Fibroblast of mammary gland (primary cell): ENCODE measurements at places on chromosomes 1 and 21.

GRCh38 chr1:64155278-64155677, 48.1 kb upstream of the UBE2U start:
- no peak for DNase-seq

GRCh38 chr1:160830321-160831153, 32.1 kb downstream of the CD244 start:
- peak; percentile 12 for DNase-seq

GRCh38 chr21:34143685-34144182, 70.4 kb downstream of the MRPS6 start:
- DNase-seq = no peak

DNA sequence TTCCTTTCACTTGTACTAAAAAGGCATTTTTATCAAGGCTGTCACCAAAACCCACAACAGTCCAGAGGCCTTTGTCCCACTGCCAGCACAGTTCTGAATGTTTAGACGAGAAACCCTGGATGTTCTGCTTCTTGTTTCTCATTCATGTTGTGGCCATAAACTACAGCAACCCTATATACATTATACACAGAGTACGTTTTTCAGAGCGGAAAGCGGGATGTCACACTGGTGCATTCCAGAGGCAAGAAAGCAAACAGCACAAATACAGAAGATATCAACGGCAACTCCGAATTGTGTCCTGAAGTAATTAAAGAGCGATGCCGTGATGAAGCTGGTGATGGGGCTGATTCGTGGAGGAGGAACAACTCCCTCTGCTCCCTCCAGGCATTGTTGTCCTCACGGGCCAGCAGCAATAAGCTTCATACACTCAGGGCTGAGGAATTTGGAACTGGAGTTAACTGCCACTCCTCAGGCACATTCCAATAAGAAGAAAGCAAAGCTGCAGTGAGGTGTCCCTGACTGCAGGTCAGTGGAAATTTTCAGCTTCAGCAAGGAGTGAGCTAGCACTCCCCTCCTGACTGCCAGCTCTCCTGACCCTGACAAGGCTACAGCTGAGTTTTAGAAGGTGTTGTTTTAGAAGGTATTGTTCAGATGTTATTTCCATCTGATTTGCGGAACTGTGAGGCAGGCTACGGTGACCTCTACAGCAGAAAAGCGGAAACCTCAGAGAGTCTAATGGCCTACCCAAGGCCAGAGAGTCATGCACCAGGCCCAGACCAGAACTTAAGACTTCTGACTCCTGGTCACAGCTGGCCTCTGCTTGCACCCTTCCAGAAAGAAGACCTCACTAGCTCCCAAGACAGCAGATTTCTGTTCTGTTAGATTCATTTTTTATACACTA, 149.0 kb downstream of the TGFBR3 start:
- DNase-seq = peak; percentile 73

DNA sequence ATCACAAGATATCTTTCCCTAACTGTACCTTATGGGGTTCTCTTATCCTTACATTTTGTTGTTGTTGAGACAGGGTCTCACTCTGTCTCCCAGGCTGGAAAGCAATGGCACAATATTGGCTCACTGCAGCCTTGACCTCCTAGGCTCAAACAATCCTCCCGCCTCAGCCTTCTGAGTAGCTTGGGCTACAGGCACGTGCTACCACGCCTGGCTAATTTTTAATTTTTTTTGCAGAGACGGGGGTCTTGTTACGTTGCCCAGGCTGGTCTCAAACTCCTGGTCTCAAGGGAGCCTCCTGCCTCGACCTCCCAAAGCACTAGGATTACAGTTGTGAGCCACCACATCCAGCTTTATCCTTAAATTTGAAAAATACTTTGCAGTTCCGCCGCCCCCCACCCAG, 10.4 kb downstream of the RERE start:
- no peak for DNase-seq

DNA sequence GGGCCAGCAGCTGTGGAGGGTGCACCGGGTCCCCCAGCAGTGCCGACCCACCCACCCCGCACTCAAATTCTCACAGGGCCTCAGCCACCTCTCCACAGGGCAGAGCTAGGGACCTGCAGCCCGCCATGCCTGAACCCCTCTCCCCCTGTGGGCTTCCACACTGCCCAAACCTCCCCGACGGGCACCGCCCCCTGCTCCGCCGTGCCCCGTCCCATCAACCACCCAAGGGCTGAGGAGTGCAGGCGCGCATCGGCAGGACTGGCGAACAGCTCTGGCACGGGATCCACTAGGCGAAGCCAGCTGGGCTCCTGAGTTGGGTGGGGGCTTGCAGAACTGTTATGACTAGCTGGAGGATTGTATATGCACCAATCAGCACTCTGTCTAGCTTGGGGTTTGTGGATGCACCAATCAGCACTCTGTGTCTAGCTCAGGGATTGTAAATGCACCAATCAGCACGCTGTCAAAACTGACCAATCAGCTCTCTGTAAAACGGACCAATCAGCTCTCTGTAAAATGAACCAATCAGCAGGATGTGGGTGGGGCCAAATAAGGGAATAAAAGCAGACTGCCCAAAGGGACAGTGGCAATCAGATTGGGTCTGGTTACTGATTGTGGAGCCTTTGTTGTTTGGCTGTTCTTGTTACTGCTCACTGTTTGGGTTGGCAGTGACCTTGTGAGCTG, 12.4 kb upstream of the RCAN3 start:
- no peak for DNase-seq

DNA sequence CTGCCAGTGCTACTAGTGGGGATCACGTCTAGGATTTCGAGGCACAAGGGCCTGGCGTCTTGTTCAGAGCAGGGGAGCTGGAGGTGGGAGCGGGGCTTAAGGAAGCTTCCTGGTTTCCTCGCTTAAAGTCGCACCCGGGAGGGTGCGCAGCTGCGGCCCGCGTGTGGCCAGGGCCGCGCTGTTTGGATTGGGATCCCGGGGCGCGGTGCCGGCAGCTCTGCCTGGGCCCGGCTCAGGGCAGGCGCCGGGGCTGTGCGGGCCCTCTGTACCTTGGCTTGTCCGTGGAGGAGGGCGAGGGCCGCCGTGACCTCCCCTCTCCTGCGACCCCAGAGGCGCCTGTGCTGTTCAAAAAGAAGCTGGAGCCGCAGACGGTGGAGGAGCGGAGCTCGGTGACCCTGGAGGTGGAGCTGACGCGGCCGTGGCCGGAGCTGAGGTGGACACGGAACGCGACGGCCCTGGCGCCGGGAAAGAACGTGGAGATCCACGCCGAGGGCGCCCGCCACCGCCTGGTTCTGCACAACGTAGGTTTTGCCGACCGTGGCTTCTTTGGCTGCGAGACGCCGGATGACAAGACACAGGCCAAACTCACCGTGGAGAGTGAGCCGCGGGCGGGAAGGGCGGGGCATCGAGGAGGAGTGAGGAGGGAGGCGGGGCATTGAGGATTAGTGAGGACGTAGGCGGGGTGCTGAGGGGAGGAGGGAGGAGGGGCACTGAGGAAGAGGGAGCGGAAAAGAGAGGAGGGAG, 67.8 kb downstream of the OBSCN start:
- DNase-seq = peak; percentile 71
